NCI-H460 (cell line): ENCODE measurements at places on chromosomes 3 and 15.

DNA sequence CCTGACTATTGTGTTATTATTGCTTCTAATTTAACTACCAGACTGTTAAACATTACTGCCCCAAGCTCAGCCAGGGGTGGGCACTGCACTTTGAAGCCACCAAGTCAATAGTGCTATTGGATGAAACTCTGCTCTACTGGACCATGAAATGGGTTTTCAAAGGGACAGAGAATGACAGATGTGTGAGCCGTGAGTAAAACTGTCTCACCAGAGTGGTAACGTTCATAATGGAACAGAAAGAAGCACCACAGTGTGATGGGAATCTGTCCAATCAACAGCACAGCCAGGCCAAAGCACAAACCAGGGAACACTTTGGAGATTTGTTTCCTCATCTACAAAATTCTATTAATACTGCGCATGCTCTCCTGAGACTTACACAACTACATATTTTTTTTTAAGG, 171.8 kb upstream of the LPP start:
- DNase-seq, result no peak

DNA sequence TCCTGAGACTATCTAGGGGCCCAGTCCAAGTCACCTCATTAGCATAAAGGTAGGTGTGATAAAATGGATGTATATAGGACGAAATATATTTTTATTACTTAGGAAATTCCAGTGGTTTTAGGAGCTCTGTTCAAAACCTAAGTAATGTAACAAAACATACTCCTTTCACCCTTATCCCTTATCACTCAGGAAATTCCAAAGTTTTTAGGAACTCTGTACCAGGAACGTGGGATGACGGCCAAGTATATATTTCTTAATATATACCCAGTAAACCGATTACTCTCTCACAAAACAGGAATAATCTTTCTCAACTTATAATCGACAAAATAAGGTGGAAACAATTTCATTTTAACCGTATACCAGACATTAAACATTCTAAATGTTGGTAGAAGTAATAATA, 195.7 kb downstream of the ZPLD1 start:
- DNase-seq, result no peak

- DNase-seq, result no peak
Measured at GRCh38 chr3:122952520-122952919, 75.0 kb downstream of the SEMA5B start.

- DNase-seq, result no peak
Measured at GRCh38 chr15:72133211-72133610, 15.0 kb downstream of the SENP8 start.

DNA sequence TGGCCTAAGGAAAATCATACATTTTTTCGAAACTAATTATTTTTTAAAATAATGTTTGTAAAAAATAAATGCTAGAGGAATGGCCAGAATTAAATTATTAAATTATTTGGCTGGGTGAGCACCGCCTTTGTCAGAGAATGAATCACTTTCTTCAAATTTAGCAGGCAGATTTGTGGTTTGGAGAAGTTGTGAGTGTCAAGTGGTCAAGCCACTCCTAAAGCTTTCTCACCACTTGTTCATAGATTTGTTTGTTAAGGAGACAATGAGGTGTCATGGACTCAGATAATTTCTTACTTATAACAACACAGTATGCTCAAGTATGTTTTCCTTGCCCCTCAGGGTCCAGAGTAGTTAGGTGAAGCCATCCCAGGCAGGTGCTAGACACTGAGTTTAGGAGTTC, 196.2 kb downstream of the TUSC7 start:
- DNase-seq, result no peak

GRCh38 chr3:168040607-168041208, 55.0 kb downstream of the GOLIM4 start:
- DNase-seq, result peak; percentile 39

- DNase-seq, result no peak
Measured at GRCh38 chr3:18648868-18649462, 223.8 kb upstream of the SATB1 start.

DNA sequence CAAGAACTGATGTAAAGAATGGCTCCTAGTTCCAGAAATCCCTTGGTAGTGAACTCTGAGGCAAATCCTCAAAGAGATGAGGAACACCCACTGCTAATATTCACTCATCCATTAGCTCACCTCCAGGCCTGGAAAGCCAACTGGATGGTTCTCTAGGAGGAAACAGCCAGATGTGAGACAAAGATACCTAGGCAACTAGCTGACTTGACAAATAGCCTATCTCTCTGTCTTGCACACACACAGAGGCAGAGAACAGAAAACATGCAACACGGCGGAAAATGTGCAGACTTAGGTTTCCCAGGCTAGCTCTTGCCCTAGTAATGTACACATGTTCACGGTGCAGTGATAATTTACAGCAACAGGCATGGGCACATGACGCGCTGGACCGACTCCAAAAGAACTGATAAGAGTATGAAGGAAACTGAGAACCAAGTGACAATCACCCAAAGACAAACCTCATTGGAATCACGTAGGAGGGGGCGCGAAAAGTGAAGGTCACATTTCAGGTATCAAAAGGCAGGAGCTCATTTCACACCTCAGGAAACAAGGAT, 318.1 kb downstream of the FOXP1 start:
- DNase-seq, result no peak

GRCh38 chr15:27094235-27094634, 123.3 kb downstream of the GABRG3 start:
- no peak for DNase-seq

GRCh38 chr3:73383470-73384049, 241.2 kb downstream of the PDZRN3 start:
- no peak for DNase-seq

- no peak for DNase-seq
Measured at GRCh38 chr15:22973987-22974386, 6.2 kb downstream of the CYFIP1 start.

DNA sequence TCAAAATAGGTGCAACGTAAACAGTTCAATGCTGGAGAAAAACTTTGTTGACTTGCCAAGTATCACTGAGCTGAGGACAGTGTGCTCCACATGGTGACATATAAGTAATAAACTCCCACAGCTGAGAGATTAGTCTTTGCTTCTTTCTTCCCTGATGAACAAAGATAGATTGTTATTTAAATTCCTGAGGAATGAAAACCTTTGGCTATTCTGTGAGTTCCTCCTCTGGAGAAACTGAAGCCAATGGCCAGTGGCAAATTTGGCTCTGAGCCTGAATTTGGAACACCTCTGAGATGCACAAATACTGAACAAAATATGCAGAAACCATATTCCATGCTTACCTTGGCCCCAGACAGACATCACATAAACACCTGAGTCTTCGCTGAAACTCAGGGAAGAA, 63.3 kb downstream of the RPL22L1 start:
- no peak for DNase-seq

DNA sequence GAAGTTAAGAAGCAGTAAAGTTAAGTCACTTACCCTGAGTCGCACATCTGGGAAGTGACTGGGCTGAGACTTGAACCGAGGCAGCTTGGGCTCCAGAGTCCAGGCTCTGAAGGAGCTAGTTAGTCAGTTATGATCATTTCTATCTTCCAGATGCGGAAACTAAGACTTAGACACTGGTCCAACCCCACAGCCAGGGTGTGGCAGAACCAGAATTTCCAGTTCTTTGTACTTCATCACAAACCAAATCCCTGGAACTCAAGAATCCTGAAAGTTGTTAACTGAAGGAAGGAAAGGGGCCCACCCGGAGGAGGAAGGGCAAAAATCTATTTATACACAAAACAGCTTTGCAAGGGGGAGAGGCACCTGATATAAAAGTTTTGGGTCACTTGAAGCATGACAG, 389.9 kb downstream of the SHQ1 start:
- DNase-seq, result no peak

DNA sequence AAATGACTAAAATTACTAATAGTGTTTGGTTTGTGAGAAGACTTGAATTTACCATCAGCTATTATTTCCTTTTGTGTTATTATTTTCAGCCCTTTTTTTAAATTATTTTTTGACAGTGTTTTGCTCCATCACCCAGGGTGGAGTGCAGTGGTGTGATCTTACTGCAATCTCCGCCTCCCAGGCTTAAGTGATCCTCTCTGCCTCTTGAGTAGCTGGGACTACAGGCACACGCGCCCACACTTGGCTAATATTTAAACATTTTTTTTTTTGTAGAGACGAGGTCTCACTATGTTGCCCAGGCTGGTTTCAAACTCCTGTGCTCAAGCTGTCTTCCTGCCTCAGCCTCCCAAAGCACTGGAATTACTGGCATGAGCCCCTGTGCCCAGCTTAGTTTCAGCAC, 31.7 kb upstream of the UTS2B start:
- no peak for DNase-seq

GRCh38 chr3:4983739-4984510, 4.7 kb downstream of the BHLHE40 start:
- DNase-seq, result peak; percentile 64

- no peak for DNase-seq
Measured at GRCh38 chr3:82132210-82133069, 371.0 kb upstream of the GBE1 start.

DNA sequence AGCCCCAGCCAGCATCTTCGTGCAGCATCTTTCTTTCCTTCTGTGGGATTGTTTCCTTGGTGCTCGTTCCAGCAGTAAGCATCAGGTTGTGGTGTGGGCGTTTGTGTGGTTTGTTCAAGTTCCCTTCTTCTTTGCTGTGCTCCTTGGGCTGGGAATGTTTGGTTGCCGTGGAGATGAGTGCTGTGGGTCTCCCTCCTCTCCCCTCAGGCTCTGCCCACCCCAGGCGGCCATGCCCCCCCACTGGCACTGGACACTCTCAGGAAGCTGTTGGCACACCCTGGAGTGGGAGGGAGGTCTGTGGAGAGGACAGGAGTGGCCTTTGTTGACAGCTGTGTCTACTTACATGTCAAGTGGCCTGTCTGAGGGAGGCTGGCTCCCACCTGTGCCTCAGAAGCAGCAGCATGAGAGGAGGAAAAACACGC, 46.5 kb upstream of the SACM1L start:
- no peak for DNase-seq

- no peak for DNase-seq
Measured at GRCh38 chr15:68045289-68046265, 8.5 kb upstream of the PIAS1 start.

DNA sequence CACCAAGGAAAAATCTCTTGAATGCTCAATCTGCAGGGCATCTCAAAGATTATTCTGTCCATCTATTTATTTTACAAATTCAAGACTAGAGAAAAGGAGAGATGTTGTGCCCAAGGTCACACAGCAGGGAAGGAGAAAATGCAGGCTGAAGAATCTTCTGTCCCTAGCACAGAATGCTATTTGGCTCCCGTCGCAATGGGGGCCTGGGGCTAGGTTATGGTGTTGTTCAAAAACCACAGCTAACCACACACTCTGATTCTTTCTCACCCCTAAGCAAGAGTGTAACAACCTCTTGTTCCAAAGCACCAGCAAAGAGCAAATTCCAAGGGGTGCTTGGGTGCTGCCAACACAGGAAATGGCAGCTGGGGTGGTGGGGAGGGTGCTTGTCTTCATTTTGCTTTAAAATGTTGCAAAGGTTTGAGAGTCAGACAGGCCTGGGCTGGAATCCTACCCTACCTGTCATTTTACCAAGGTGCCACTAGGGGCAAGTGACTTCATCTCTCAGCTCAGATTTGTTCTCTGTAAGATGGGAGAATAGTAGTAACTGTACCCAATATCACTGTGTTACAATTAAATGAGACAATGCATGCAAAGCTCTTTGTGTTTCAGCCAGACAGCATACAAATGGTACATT, 112.5 kb downstream of the ADAMTS9 start:
- DNase-seq, result no peak

GRCh38 chr15:61489571-61489970, 260.5 kb upstream of the RORA start:
- DNase-seq, result no peak
